ENCODE measurements at places on chromosomes 7 and 10.

- peak; percentile 55 for DNase-seq
Measured at GRCh38 chr7:101542527-101543241, 86.4 kb downstream of the MYL10 start.

- DNase-seq = no peak
Measured at GRCh38 chr10:131876017-131876416, 24.8 kb upstream of the PPP2R2D start.

DNA sequence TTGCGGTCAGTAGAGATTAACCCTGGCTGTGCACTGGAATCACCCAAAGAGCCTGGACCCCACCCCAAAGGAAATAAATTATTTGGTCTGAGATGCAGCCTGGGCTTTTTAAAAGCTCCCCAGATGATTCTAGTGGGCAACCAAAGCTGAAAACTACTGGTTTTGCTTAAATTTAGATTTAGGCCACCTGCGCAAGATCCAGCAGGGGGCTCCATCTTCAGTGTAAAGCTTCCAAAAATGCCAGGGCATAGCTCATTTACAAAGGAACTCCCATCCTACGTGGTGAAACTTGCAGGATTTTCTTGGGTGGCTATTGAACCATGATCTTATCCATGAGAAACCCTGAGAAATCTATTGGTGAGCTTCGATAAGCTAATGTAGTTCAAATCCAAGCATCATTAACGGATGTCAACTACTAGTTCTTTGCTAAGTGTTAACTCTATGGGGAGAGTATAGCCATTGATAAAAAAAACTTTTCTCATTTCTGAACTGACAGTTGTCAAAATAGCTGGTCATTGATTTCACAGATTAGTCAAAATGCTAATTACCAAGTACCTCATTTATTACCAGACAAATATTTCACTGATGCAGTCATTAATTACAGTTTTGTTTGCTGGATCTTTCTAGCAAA, 315.3 kb downstream of the LHFPL3 start:
- peak; percentile 5 for DNase-seq

DNA sequence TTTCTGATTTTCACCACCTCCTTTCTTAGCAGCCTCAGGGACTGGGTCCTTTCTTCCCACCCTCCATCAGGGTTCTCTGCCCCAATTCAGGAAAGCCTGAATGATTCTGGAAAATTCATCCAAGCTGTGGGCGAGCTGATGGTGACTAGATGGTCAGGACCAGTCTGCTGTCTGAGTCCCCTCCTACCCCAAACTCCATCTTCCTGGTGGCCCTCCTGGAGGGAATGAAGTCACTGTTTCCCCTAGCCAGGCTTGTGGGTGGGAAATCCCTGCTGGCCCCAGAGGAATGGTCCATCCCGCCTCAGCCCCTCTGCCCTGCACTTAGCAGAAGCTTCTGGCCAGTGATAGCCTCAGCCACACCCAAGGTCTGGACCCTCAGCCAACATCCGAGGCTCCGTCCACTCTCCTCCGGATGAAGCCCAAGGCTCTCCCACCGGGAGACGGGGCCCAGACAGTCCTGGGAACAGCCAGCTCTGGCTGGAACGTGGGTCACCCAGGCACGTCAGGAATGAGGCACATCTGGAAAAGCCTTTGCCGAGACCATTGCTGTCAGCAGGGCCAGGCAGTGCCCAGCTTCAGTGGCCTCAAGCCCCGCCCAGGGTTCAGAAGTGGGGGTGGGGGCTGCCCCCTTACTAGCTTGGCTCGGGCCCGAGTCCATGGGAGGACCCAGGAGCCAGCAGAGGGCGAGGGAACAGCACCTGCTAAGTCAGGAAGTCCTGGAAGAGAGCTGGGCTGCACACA, 4.0 kb upstream of the AQP1 start:
- no peak for DNase-seq

DNA sequence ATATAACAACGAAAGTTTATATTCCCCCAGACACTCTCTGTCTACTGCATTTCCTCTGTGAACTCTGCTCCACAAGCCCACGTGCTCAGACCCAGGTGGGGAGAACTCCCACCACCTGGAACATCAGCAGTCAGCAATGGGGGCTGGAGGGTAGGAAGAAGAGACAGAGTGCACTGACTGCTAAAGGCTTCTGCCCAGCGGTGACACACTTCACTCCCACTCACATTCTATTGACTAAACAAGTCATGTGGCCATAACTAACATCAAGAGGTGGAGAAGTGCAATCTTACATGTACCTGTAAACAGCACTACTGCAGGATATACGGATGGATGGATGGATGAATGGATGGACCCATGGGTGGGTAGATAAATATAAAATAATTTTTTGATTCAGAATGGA, 122.2 kb downstream of the MPP7 start:
- no peak for DNase-seq

- no peak for DNase-seq
Measured at GRCh38 chr7:111823826-111824225, 261.5 kb upstream of the IMMP2L start.

GRCh38 chr10:61628151-61628874, 34.4 kb upstream of the CABCOCO1 start:
- DNase-seq = peak; percentile 65

- peak; percentile 9 for DNase-seq
Measured at GRCh38 chr10:112639298-112639697, 192.3 kb downstream of the VTI1A start.

DNA sequence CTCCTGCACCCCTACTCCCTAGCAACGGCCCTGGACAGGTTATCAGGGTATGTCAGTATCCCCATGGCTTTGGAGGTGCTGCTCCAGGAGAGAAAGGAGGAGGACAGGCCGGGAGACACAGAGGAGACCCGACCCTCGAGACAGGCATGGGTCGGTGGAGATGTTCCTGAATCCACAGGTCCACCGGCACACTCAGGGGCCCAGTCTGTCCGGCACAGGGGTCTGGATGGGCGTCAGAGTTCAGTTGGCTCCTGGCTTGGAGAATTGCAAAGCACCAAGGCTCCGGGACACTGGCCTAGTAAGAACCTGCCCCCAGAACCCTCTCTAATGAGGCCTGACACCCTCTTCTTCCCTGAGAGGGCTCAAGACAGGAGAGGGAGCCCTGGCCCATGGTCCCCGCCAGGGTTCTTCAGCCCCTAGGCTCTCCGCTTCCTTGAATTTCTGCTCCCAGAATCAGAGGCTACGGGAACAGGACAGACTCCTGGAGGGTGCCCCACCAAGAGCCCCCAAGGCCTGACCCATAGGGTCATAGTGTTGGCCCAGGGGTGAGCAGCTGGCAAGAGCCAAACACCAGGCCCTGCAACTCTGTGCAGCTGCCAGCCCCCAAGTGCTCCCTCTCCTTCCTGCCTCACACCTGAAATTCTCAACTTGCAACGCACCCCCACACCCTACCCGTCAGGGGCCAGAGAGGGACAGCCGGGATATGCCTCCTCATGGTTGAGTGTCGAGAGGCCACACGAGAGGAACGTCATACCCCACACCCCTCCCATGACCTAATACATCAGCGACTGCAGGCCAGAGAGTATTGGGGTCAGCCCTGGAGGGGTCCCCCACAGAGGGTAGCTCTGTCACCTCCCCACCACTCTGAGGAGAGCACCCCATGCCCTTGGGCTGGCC, 5.5 kb upstream of the IRF5 start:
- DNase-seq = no peak

GRCh38 chr7:16817536-16817935, 12.7 kb upstream of the AGR2 start:
- DNase-seq = peak; percentile 67

- peak; percentile 91 for DNase-seq
Measured at GRCh38 chr10:6748981-6749635, 169.0 kb upstream of the PRKCQ start.

- DNase-seq = peak; percentile 49
Measured at GRCh38 chr7:14294637-14295036, 305.2 kb upstream of the ETV1 start.

- no peak for DNase-seq
Measured at GRCh38 chr10:88971221-88972061, 18.9 kb upstream of the ACTA2 start.

- DNase-seq = no peak
Measured at GRCh38 chr7:35551321-35552081, 143.4 kb downstream of the HERPUD2 start.
